ENCODE measurements at places on chromosomes 12 and 14. TPM values are rescaled to one million over a fixed set of nuclear protein-coding genes. Genes with fewer than 3 reads are reported as not detected.

DNA sequence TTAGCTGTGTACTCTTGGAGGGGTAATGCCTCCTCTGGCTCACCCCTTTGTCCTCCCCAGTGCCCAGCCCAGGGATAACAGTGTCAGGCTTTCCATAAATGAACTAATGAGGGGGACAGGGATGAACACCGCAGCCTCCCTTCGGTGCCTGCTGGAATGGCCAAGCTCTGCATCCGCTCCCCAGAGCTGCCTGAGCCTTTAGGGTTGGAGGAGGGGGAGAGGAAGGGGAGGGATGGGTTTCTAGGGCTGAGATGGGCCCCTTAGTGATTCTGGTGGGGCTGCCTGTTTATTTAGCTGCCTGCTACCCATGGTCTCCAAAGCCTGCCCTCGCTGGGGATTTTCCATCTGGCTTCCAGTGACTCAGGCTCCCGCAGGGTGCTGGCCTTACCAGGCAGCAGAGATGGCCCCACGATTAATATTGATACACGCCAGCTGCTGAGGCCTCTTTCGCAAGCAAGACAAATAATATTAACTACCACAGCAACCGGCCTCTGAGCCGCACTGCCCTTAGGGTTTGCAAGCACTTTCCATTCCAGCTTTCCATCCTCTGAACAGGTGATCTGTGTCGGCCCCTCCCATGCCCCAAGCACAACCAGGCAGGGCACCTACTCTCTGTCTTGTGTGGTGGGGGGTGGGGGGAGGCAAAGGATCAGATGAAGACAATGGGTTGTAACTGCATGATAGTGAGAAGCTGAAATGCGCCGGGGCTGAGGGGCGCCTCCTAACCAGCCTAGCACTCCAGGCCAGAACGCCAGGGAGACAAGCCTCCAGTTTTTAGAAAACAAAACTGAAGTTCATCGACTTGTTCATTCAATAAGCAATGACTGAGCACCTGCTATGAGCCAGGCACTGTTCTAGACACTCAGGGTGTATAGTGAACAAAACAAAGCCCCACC lies 56.7 kb downstream of the C14orf132 start:
- H3K27ac ChIP-seq: no peak overlapping the region
- no peaks in the 10 kb centered on the region for H3K27me3 ChIP-seq
- H3K36me3 ChIP-seq: no peaks in the 10 kb centered on the region
- DNase-seq: no peak
- 0 out of 2 replicates have a peak, but pooled peaks cover 4% of the 10 kb centered on the region for H3K4me1 ChIP-seq
- H3K4me3 ChIP-seq: no peak overlapping the region

DNA sequence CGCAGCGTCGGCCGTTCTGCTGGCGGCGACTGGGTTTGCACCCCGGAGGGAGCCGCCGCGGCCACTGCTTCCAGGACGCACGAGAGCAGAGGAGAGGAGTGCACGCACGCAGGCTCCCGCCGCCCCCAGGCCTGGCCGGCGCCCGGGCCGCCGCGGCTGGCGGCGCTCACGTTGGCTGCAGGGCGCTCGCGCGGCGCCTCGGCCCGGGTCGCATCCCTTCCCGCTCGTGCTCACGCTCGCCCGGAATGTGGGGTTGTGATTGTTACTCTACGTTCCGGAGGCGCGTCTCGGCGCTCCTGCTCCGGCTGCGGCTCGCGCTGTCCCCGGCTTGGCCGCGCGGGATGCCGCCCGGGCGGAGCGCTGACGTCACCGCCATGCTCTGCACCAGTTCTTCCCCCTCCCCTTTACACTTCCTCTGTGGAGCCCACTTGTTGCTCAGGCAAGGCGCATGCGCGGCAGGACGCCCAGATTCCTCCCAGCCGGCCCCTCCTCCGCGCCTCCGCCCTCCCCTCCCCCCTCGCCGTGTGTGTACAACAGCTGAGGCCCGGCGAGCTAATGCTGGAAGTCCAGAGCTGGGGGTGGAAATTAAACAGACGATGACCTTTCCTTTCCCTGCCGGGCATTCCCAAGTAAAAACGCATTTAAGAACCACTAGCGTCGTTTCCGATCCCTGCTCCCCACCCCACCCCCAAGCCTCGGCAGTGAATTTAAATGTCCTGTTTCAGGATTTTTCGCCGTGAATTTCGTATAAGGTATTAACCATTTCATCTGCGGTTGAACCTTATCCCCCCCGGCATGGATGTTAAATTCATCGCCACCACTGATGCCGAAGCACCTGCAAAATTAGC lies at the start of gene IRF2BPL:
Gene IRF2BPL, minus strand, starts transcription at position 325 of the 848 bp plus-strand sequence. CDS start 916 bp downstream, outside the sequence.
- DNase-seq: peak; percentile 91
- H3K36me3 ChIP-seq: 0 out of 2 replicates have a peak, but pooled peaks cover 3% of the 10 kb centered on the region
- H3K4me3 ChIP-seq: peak within 1 kb of the TSS; percentile 61

DNA sequence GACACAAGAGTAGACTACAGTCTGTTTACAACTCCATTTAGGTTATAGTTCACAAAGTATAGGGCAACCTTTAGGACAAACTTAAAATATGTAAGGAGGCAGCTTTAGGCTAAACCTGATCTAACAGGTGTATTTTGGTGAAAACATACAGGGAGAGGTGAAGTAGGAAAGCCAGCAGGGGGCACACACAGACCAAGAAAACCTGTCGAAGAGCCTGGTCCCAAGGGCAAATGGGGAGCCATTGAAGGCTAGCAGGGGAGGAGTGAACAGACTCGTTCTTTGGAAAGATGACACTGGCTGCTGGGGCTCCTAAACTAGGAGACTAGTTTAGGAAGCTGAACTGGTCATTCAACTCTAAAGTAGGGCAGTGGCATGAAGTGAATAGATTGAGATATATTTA lies 138.8 kb upstream of the WSCD2 start:
- DNase-seq: peak; percentile 27
- 0 out of 2 replicates have a peak, but pooled peaks cover 5% of the 10 kb centered on the region for H3K27me3 ChIP-seq
- no peak overlapping the region for H3K27ac ChIP-seq

GRCh38 chr14:21557084-21557901 lies 22.6 kb downstream of the OR10G3 start:
- peak; percentile 83 for DNase-seq
- peaks cover 9% of the 10 kb centered on the region for H3K4me1 ChIP-seq
- no peaks in the 10 kb centered on the region for H3K36me3 ChIP-seq
- no peaks in the 10 kb centered on the region for H3K27me3 ChIP-seq
- H3K27ac ChIP-seq: no peak overlapping the region
- H3K4me3 ChIP-seq: peak overlapping the region; percentile 47

Gene LHX5
- total RNA-seq: 2.4 TPM

Gene KRT79
- not detected for total RNA-seq

Gene KRT6A
- total RNA-seq: 0.66 TPM

Gene COL2A1
- total RNA-seq: 0.22 TPM

DNA sequence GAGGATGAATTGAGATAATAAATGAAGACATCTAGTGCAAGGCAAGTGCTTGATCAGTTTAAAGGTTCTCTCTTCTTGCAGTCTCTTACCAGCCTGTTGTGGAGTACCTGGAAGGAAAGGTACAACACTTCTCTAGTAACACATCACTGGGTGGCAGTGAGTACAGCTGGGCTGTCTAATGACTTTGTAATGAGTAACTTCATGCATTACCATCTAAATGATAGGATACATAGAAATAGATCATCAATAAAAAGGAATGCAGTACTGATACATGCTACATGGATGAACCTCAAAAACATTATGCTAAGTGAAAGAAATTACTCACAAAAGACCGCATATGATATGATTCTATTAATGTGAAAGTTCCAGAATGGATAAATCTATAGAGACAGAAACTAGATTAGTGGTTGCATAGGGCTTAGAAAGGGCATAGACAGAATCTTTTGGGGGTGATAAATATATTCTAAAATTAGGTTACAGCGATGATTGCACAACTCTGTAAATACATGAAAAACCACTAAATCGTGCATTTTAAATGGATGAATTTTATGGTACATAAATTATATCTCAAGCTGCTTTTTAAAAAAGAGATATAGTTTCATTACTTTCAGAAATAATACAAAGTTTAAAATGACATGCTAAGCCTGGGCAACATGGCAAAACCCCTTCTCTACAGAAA lies 224.4 kb downstream of the CHST11 start:
- H3K4me3 ChIP-seq: no peak overlapping the region
- H3K36me3 ChIP-seq: no peaks in the 10 kb centered on the region
- no peak for DNase-seq
- H3K27me3 ChIP-seq: no peaks in the 10 kb centered on the region

GRCh38 chr12:53999559-54000115 lies 324 bp upstream of the HOXC9 start:
- H3K36me3 ChIP-seq: no peaks in the 10 kb centered on the region
- H3K27me3 ChIP-seq: no peaks in the 10 kb centered on the region
- peak overlapping the region; percentile 67 for H3K27ac ChIP-seq
- peaks cover 36% of the 10 kb centered on the region for H3K4me1 ChIP-seq
- peak; percentile 75 for DNase-seq

DNA sequence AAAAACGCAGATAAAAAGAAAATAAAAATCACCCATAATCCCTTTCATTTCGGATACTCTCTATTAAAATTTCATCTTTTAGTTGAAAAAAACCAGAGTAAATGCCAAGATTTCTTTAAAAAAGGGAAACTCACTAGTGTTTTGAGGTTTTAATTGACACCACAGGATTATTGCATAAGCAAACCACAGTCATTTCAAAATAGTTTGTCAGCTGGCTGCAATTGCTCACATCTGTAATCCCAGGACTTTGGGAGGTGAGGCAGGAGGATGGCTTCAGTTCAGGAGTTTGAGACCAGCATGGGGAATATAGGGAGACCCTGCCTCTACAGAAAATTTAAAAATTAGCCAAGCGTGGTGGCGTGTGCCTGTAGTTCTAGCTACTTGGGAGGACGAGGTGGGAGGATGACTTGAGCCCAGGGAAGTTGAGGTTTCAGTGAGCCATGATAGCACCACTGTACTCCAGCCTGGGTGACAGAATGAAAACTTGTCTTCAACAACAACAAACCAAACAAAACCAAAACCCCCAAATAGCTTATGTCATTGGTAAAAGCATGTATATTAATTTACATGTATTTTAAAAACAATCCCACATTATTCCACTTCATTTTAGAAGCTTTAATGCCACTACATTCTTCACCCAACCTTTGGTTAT lies 48.8 kb downstream of the SYNE2 start:
- no peaks in the 10 kb centered on the region for H3K36me3 ChIP-seq
- no peak overlapping the region for H3K4me3 ChIP-seq
- peaks cover 8% of the 10 kb centered on the region for H3K4me1 ChIP-seq
- DNase-seq: no peak
- H3K27me3 ChIP-seq: no peaks in the 10 kb centered on the region

DNA sequence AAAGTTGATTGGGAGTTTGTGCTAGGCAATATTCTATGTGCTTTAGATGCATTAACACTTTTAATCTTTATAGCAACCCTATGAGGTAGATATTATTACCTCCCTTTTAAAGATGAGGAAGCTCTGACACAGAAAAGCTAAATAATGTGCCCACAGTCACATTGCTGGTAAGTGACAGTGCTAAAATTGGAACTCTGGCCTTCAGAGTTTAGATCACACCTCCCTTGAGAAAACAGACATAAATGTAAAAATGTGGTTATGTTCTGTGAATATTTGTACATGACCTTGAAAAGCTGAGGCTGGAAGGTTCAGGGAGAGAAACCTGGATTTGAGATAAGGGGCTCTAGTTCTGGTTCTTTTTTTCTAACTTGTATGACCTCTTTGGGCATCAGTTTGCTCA lies 1.9 kb downstream of the ABHD4 start:
- H3K27me3 ChIP-seq: no peaks in the 10 kb centered on the region
- no peak overlapping the region for H3K27ac ChIP-seq
- H3K36me3 ChIP-seq: no peaks in the 10 kb centered on the region
- H3K4me3 ChIP-seq: no peak overlapping the region

Gene LRTM2
- 0.07 TPM for total RNA-seq

Gene EPYC
- not detected for total RNA-seq

DNA sequence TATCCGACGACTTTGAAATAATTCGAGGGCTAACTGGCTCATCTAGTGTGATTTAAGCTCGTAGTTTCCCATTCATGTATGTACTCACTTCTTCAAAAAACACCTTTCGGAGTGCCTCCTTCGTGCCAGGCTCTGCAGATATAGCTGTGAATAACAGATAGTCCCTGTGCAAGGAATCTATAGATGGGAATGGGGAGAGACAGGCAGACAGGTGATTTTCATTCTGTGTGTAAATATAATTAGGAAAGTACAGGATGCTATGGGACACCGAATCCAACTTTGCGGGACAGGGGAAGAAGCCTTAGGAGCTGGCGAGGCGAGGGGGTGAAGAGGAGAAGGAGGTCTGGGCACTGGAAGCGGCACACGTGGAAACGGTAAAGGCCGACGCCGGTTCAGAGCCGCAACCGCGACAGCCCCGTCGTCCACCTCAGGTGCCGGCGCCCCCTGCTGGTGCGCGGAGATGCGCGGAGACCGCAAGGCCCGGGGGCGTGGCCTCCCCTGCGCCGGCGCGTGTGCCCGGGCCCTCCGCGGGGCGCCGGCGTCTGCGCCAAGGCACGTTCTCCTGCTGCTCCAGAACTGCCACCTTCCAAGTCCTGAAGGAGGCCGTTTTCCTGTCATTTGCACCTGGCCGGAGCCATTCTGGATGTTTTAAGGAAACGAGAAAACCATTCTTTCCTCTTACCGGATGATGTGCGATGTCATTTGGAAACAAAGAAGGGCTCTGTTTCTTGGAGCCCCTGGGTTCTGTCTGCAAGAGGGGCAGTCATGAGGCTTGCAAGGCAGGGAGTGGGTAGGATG lies 18.0 kb upstream of the CACNA1C start:
- peak overlapping the region; percentile 30 for H3K4me3 ChIP-seq
- peaks cover 38% of the 10 kb centered on the region for H3K27me3 ChIP-seq
- H3K36me3 ChIP-seq: no peaks in the 10 kb centered on the region
- DNase-seq: peak; percentile 60

- H3K27ac ChIP-seq: no peak overlapping the region
- no peak for DNase-seq
- peaks cover 9% of the 10 kb centered on the region for H3K4me1 ChIP-seq
- no peaks in the 10 kb centered on the region for H3K27me3 ChIP-seq
Observed at GRCh38 chr12:10753059-10753458, 29.9 kb upstream of the YBX3 start.

DNA sequence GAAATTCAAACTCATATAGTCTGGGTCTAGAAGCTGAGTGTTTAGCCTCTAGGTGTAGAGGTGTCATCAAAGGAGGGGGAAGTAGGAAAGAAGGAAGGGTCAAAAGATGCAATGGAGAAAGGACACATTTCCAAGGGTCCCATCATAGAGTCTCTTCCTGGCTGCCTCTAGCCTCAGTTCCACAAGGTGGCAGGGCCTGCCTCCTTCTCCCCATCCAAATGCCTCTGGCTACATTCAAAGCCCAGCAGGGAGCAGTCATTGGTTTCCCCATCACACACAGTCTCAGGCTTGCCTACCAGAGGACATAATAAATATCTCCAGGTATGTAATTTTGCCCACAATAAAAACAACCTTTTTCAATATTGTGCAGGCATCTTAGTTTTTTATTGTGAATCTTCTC lies 2.1 kb upstream of the CCT2 start:
- H3K4me1 ChIP-seq: peaks cover 3% of the 10 kb centered on the region
- no peak overlapping the region for H3K4me3 ChIP-seq
- DNase-seq: no peak
- H3K27ac ChIP-seq: no peak overlapping the region

GRCh38 chr14:78782551-78782950 lies 612.4 kb downstream of the NRXN3 start:
- no peak for DNase-seq
- no peak overlapping the region for H3K27ac ChIP-seq
- no peaks in the 10 kb centered on the region for H3K36me3 ChIP-seq
- no peaks in the 10 kb centered on the region for H3K27me3 ChIP-seq

Gene MYL2
- total RNA-seq: 0.39 TPM

Gene GNS
- total RNA-seq: 45.7 TPM

GRCh38 chr12:20757-21156 lies 45.8 kb upstream of the IQSEC3 start:
- no peaks in the 10 kb centered on the region for H3K27me3 ChIP-seq
- peaks cover 12% of the 10 kb centered on the region for H3K36me3 ChIP-seq
- H3K4me1 ChIP-seq: no peaks in the 10 kb centered on the region
- DNase-seq: no peak
- no peak overlapping the region for H3K27ac ChIP-seq

Measured in HCT116 (cell line).